ENCODE measurements at places on chromosomes 4 and X.

DNA sequence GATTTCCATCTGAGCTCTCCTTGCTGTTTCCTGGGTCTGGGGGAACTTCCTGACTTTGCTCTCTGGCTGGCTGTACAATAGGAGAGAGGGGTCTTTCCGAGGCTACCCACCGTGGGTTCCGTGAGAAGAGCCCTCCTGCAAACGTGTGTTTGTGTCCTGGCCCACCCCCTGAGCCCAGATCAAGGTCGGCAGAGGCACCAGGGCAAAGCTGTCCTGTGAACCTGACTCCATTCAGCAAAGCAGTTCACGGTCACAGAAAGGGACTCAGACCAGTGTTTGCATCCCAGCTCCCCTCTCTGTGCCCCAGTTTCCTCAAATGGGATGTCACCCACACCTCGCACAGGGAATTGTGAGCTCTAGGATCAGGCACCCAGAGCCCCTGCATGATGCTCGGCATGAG, 97.3 kb upstream of the PSAPL1 start:
- DNase-seq: no peak

GRCh38 chr4:40995850-40996249, 218.5 kb downstream of the APBB2 start:
- no peak for DNase-seq

DNA sequence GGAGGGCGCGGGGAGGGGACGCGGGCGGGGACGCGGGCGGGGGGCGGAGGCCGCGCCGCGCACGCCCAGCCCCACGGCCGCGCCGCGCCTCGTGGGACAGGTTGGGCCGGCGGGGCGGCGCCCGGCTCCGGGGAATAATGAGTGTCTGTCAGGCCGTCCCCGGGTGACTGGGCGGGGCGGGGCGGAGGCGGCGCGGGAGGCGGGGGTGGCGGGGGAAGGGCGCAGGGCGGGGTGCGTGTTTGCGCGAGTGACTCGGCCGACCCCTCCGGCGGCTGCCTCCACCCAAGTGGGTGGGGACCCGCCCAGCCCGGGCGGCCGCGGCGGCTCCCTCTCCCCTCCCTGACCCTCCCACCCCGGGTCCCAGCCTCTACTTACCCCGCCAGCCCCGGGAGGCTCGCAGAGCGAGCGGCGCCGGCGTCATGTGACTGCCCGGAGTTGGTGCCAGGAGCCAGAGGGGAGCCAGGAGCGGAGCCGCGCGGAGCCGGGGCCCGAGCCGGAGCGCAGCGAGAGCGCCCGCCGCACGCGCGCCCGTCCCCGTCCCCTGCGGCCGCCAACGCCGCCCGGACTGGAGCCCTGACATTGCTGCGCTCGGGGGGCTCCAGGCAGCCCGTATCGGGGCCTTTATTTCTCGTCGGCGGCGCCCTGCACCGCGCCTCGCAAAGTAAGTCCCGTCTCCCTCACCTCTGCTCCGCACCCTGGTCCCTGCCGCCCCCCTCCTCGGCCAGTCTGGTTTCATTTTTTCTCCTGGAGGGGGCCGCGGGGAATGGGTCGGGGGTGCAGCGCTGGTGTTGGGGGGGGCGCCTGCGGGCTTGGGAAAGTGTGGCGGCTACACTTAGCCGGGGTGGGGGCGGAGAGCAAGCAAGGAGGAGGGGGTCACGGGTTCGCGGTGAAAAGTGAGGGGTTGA, at the start of gene KLF3:
Gene KLF3 (plus strand): TSS at position 399 of the 905 bp plus-strand sequence. CDS start 16,427 bp downstream, outside the sequence.
- DNase-seq: peak; percentile 89

DNA sequence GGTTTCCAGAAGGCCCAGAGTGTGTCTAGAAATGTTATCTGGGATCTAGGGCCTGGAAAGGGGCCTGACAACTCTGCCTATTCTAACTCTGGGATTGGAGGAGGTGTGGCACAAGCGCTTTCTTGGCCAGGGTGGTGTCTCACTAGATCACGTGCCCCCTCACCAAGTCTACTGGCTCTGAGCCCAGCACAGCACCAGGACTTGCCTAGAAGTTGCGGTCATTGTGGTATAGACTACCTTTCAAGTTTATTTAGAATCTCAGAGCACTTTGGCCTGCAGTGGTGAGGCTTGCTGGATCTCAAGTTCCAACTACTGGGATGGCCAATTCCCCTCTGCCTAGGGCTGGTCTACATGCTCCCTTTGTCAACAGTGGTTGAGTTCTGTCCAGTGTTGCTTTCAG, 223.3 kb upstream of the MAGEB2 start:
- no peak for DNase-seq

- DNase-seq: no peak
Measured at GRCh38 chrX:130801901-130802300, 101.1 kb downstream of the ENOX2 start.

GRCh38 chr4:35604724-35605123, 639.6 kb downstream of the ARAP2 start:
- no peak for DNase-seq

- no peak for DNase-seq
Measured at GRCh38 chrX:155334486-155335336, at the start of gene CLIC2. TSS of gene CLIC2 (minus strand) at chrX:155334614. CDS start at chrX:155334427, 187 bp downstream.

- no peak for DNase-seq
Measured at GRCh38 chr4:186190581-186191199, 677 bp upstream of the CYP4V2 start.

- DNase-seq: no peak
Measured at GRCh38 chr4:71558248-71558647, 219.4 kb downstream of the SLC4A4 start.

Measured in activated CD8-positive, alpha-beta memory T cell treated with anti-CD3 and anti-CD28 coated beads for 24 hours (primary cell).